ENCODE measurements at places on chromosomes 1 and 21.
A peak's percentile ranks its signal among the peaks of the same experiment; 100 is the strongest.

- DNase-seq = no peak
Observed at GRCh38 chr1:33792216-33792615, 71.7 kb upstream of the HMGB4 start.

DNA sequence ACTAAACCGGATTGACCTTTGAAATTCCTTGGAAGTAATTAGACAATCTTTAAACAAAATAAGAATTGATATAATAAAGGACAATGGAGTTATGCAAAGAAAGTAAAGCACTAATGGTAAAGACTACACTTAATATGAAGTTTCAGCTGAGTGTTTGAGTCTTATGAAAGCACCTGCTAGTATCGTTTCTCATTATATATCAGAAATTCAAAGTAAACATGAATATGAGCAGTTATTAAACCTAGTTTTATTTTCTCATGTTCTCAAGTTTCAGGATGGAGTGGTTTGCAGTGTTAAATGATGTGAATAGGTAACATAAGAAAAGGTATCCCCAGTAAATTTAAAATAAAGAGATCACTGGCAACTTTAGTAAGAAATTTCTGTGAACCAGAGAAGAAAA lies 188.6 kb downstream of the ZP4 start:
- no peak for DNase-seq

DNA sequence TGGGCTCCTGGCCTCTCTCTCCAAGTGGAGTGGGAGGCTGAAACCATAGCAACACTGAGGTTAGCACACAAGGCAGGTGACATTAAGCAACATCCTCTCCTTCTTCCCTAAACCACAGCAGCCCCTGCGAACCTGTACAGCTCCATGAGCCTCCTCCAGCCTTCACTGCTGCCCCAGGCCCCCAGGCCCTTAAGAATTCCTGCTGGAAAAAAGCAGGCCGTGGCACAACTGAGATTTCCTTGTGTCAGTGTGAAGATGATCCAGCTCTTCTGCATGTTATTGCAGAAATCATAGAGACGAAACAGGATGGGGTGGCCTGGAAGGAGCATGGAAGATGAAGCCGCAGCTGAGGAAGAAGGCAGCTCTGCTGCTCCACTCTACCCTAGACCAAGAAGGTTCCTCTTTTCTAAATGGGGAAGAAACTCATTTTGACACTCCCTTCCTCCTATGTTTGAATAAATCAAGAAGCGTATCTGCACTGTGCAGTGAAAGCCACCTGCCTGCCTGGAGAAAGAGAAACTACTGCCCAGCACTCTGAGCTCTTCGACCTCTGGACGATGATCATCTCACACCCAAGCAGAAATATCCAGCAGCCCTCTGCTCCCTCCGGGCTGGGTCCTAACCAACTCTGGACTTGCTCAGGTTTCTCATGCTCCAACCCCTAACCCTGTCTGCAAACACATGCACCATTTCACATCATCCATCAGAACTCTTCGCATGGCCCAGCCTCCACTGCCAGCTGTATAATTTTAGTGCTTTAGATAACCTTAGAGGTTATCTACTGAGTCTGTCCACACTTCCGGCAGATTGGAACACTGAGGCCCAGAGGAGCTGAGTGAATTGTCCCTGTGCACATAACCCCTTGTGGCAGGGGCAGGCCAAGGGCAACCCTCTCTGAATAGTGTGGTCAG lies 20.7 kb downstream of the SH3BP5L start:
- DNase-seq = no peak

DNA sequence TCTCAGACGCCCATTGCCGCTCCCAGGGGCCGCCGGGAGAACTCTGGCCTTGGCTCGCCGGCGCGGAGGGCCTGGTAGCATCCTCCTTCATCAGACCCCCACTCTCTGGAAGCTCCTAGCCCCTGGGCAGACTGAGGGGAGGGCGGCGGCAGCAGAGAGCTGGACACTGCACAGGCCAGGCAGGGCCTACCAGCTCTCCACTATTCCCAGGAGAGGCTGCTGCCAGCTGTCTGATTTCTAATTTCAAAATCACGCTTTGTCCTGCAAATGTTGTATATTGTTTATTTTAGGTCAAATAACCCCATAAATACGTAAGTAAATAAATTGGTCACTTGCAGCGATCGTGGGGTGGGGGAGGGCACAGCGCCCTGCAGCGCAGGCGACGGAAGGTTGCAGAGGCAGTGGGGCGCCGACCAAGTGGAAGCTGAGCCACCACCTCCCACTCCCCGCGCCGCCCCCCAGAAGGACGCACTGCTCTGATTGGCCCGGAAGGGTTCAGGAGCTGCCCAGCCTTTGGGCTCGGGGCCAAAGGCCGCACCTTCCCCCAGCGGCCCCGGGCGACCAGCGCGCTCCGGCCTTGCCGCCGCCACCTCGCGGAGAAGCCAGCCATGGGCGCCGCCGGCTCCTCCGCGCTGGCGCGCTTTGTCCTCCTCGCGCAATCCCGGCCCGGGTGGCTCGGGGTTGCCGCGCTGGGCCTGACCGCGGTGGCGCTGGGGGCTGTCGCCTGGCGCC lies at the start of gene MTARC1:
Gene MTARC1, plus strand, starts transcription at position 577 of the 732 bp plus-strand sequence. Its CDS starts 32 bp downstream, at position 609.
- peak; percentile 54 for DNase-seq
